ENCODE measurements at places on chromosomes 13 and 19. TPM values are rescaled to one million over a fixed set of nuclear protein-coding genes. Genes with fewer than 3 reads are reported as not detected.

The ZNF433 gene
- polyA plus RNA-seq, result not detected

The EXOC3L2 gene
- polyA plus RNA-seq, result 2.0 TPM

The ZNF223 gene
- polyA plus RNA-seq, result not detected

The KLK11 gene
- polyA plus RNA-seq, result not detected

The GNG8 gene
- polyA plus RNA-seq, result not detected

The NLRP5 gene
- polyA plus RNA-seq, result not detected

The SLC25A23 gene
- polyA plus RNA-seq, result 38.0 TPM

The LILRB2 gene
- 1.9 TPM for polyA plus RNA-seq

The COL5A3 gene
- 56.8 TPM for polyA plus RNA-seq

The LILRA1 gene
- 0.33 TPM for polyA plus RNA-seq

DNA sequence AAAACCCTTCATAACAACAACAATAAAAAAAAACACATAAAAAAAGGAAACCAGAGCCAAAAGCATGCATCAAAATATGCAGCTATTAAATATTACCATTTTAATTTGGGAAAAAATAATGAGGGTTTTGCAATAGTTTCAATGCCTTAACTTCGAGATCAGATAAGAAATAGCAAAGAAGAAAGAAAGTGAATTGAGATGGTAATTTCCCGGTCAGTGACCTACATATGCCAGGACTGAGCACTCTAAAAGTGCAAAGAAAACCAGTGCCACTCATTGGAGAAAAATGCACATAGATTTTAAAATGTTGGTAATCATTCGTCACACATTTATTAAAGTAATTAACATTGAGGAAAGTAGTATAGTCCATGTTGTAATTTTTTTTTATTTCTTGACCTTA, 944.2 kb downstream of the EFNB2 start:
- DNase-seq, result no peak

- DNase-seq, result no peak
Measured at GRCh38 chr19:31100206-31100590, 249.0 kb downstream of the TSHZ3 start.

DNA sequence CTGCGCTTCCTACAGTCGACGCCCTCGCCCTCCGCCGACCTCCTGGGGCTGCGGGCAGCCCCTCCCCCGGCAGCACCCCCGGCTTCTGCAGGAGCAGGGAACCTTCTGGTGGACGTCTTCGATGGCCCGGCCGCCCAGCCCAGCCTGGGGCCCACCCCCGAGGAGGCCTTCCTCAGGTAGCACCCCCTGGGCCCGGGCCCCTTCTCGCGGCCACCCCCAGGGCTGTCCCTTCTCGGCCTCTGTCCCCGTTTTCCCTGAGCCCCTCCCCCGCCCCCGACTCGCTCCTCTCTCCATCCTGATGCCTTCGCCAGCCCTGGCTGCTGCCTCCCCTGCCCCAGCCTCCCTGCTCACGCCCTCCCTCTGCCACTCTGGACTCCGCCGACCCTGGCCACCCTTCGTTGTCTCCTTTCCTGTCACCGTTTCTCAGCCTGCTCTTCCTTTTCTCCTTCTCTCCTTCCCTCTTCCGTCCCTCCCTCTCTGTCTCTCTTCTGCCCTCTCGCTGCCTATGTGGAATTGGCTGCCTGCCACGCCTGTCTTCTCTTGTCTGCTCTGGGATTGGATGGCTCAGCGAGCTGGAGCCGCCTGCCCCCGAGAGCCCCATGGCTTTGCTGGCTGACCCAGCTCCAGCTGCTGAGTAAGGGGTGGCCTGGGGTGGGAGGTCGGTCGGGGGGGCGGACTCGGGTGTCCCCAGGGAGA, 11.0 kb downstream of the FUZ start:
- DNase-seq, result peak; percentile 92

DNA sequence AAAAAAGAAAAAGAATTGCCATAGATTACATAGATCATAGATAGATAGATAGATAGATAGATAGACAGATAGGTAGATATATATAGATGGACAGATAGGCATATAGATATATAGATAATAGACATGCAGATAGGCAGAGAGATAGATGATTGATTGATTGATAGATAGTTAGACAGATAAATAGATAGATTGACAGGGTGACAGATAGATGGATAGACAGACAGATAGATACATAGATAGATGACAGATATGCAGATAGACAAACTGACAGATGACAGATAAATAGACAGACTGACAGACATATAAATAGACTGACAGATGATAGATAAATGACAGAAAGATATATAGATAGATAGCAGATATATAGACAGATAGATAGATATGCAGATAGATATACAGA, 474.0 kb downstream of the IRS2 start:
- no peak for DNase-seq

- DNase-seq, result no peak
Measured at GRCh38 chr13:79452239-79452913, 28.6 kb upstream of the NDFIP2 start.

DNA sequence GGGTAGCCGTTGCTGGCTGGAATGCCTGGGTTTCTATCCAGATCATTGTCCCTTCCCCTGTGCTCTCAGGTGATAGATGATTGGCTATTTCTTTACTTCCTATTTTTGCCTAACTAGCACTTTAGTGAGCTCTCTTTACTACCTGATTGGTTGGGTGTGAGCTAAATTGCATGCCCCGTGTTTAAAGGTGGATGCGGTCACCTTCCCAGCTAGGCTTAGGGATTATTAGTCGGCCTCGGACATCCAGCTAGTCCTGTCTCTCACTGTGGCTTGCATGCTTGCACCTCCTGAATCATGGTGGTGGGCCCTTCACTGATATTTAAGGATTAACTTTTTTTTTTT, 10.1 kb downstream of the TTYH1 start:
- DNase-seq, result no peak

DNA sequence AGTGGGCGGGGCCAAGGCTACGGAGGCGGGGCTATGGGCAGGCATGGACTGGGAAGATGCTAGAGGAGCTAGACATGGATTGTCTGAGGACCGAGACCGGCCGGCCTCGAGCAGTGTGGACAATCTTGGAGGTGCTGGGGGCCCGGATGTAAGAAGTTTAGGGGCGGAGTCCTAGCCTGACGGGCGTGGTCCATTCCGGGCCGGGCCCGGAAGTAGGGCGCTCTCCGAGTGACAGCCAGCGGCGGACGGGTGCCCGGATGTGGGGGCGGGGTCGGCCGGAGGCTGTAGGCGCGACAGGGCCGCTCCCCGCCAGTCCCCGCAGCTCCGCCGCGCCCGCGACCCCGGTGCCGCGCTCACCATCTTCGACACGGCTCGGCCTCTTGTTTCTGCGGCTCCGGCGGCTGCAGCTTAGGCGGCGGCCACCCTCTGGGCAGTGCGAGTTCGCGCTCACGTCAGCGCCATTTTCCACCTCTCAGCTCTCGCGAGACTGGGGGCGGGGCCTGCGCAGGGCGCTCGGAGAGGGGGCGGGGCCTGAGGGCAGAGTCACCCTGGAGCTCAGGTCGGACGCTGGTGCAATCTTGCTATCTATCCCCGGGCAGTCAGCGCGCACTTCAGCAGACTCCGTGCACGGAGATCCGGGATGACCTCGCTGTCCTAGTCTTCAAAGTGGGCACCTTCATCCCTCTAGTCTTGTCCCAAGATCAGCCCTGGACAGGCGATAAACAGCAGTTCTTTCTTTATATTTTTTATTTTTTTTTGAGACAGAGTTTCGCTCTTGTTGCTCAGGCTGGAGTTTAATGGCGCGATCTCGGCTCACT, at the start of gene ZNF414:
Gene ZNF414 (minus strand): TSS at position 481 of the 818 bp plus-strand sequence. CDS start 121 bp downstream, at position 360.
- peak; percentile 96 for DNase-seq

DNA sequence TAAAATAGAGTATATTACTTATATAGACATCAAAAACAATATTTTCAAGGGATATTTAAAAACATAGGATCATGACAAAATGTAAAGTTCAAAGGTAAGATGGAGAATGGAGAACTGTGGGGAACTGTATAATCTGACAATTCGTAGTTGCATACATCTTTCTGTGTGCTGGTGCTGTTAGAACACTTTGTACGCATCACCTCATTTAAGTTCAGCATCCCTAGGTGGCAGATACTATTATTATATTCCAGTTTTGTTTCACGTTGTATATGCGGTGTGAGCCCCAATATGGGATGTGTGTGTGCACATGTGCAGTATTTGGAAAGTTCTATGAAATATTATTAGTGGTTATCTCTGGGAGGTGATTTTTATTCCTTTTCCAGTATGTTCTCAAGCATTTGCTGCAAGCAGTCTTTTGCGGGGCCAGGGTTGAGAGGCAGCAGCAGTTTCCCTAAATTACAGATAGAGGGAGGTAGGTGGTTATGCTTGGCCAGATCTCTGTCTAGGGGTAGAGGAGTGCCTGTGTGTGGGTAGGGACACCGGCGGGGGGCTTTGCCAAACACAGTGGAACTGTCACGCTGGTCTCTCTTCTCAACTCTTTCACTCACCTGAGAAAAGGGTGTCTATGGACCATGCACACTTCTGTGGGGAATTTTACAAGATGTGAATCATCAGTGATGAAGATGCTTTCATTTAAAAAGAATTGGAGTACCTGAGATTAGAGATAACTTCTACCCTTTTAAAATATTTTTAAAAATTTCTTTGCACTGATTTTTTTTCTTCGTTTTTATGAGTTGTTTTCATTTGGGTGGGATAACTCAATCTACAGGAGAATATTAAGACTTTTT, 55.6 kb upstream of the ALOX5AP start:
- peak; percentile 26 for DNase-seq

- no peak for DNase-seq
Measured at GRCh38 chr19:38844093-38844686, 5.6 kb downstream of the HNRNPL start.

DNA sequence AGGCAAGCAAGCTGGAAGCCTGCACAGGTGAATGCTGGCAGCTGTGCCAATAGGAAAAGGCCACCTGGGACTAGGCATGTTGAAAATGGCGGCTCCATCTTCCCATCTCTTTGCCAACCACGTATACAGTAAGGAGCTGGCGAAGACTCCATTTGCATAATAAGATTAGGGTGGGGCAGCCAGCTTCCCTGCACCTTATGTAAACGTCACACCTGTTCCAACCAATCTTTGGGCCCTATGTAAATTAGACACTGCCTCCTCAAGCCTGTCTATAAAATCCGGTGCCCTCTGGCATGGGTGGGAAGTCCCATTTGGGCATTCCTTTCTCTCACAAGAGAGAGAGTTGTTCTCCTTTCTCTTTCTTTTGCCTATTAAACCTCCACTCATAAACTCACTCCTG, 16.8 kb downstream of the ADGRE2 start:
- DNase-seq, result no peak

DNA sequence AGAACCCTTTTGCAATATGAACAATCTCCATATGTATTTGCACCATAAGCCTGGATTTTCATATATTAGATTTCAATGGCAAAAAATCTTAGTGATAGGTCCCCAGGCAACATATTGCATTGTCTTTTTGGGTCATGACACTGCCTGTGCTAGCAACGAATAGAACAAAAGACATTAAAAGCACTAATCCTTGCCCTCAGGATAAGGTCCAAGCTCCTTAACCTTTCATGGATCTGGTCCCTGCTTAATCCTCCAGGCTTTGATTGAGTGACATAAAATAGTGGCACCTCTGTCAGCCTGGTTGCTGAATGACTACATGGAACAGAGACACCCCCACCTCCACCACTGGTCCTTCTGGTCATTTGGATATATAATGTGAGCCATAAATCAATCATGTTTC, 134.4 kb downstream of the RBM26 start:
- DNase-seq, result no peak

DNA sequence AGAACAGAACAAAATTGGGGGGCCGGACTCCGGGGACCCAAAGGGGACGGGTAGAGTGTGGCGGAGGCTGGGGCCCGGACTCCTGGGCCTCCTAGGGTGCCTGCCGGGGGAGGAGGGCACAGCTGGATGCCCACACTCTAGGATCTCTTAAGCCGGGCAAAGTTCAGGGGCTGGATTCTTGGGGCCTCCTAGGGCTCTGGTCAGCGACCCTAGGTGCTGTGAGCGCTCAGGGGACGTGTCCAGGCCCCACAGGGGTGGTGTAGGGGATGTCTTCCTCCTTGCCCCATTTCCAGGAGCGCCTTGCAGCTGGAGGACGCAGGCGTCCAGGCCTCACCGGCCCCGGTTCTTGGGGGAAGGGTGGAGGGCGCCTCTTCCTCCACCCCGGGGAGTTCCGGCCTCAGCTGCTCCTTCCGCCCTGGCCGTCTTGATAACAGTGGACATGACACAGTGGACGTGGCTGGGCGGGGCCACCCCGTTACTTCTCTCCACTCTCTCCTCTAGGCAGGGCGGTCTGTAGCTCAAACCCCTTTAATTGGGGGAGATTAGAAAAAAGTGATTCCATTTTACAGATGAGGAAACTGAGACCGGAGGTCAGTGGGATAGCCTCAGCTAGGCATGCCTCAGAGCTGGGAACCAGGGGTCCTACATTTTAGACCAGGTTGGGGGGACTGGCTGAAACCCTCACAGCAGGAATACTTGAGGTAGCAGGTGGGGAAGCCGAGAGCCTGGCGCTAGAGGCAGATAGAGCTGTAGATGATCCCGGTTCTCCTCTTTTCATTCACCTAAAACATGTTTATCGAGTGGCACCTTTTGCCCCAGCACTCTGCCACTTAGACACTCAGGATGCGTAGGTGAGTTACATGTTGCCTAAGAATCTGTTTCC, 705 bp downstream of the STXBP2 start:
- no peak for DNase-seq

GRCh38 chr19:49434907-49435583, 6.3 kb downstream of the SLC17A7 start:
- DNase-seq, result no peak

DNA sequence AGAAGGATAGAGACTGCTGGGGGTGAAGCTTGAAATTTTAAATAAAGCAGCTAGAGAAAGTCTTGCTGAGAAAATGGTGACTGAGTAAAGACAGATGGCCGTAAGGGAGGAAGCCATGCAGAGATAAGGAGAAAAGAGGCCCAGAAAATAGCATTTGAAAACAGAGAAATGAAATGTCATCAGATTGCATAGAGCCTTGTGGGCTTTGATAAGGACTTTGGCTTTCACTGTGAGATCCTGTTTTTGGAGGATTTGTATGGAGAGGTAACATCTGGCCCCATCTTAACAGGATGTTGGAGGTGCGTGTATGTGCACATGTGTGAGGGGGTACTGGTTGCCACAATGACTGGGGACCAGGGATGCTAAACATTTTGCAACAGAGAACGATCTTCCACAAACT, 19.5 kb upstream of the ATP8A2 start:
- no peak for DNase-seq

DNA sequence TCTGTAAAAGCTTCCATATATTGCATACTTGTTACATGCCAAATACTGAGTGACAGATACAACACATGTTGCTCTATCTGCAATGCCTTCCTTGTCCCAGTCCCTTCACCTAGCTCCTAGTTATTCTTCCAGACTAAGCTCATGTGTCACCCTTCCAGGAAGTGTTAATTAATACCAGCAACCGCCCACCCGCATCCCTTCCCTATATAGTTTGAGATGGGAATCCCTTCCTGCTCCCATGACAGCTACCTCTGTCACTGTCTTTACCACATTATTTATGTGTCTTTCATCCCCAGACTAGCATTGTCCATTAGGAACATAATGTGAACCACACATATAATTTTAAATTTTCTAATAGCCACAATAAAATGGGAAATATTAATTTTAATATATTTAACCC, 49.5 kb upstream of the FRY start:
- no peak for DNase-seq
